ENCODE measurements at places on chromosomes 16 and 17.
A peak's percentile ranks its signal among the peaks of the same experiment; 100 is the strongest.

DNA sequence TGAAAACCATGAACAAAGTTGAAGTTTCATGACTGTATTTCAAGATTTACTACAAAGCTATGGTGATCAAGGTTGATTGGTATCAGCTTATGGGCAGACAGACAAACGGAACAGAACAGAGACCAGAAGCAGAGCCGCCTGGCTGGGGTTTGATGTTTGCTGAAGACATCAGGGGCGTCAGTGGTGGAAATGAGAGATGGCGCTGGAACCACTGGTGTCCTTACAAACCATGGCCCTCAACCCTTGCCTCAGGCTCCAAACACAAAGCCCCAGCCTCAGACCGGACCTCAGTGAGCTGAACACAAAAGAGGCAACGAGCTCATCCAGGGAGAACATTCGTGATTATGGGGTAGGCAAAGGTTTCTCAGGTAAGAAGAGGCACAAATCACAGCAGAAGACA is 113.0 kb upstream of the METRNL start:
- DNase-seq, result no peak

GRCh38 chr17:27601069-27601974 is 29.7 kb upstream of the LGALS9 start:
- peak; percentile 86 for DNase-seq

GRCh38 chr16:2337431-2338296 is 2.9 kb downstream of the ABCA3 start:
- DNase-seq, result no peak

GRCh38 chr16:69326172-69326873 is 4.1 kb downstream of the PDF start:
- no peak for DNase-seq

- no peak for DNase-seq
These were observed 1.3 kb downstream of the HOXB9 start for GRCh38 chr17:48624544-48625494.

GRCh38 chr17:77196251-77196650 is 55.5 kb downstream of the SEC14L1 start:
- DNase-seq, result no peak

- DNase-seq, result no peak
These were observed 18.0 kb downstream of the PIK3R6 start for GRCh38 chr17:8849311-8850041.

GRCh38 chr17:71976011-71976649 is 144.7 kb upstream of the SOX9 start:
- no peak for DNase-seq

DNA sequence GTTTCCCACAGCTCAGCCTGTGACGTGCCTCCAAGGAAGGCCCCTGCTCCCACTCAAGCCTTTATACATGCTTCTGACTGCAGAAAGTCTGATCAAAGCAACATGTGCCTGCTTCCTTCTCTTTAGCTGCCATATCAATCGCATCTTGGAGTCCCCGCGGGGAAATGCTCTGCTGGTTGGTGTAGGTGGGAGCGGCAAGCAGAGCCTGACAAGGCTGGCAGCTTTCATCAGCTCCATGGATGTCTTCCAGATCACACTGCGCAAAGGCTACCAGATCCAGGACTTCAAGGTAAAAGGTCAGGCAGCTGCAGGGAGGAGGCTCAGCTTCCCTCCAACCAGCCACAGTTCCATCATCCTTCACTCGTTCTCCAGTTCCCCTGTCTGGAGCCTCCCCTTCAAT is 189.7 kb downstream of the ZNF18 start:
- DNase-seq, result no peak

DNA sequence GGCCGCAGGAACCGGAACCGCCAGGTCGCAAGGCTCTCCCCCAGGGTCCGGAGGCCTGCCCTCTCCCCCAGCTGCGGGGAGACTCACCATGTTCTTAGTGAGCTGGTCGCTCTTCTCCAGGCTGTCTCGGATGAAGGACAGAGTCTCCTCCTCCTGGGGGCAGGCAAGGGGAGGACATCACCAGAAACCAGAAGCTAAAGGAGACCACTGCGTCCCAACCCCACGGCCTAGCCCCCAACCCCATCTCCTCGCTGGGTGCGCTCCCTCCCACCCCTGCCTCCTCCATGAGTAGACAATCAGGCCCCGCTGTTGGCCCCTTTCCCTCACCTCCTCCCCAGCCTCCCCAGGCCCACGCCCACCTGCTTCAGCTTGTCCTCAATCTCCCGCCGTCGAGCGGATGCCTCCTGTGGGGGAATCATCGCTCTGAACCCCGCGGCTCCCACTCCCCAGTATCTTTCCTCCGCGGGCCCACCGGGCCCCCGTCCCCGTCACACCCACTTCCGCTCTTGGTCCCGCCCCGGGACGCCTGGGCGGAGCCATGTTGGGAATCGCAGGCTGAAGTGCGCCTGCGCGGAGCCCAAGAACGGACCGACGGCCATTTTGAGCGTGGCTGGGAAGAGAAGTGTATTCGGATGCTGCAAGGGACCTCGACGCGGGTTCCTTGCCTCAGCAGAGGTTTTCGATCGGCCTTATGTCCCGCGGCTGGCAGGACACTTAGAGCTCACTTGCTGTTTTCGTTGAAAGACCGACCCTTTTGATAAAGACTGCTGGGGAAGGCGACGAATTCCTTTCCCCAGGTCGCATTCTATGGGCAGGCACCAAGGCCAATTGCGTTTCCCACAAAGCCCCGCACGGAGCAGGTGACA is at the start of gene EXOC7:
Gene EXOC7, minus strand, starts transcription at position 514 of the 866 bp plus-strand sequence. Its CDS starts 95 bp downstream, at position 419.
- peak; percentile 91 for DNase-seq

DNA sequence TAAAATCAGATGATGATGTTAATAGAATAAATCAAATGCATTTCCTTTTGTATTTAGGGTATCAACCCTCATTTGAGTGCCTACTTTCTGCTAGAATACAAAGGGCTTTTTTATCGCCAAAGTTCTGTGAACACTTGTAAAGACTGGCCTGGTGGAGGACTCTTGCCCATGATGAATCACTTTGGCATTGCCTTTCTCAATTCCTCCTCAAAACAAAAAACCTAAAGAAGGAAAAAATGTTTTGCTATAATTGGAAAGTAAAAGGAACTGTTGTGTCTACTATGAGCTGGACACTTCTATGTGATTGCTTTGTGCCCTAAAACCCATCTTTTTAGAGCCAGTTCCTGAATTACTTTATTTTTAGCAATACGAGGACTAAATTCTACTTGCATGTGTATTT is 13.0 kb upstream of the DHRS11 start:
- no peak for DNase-seq

DNA sequence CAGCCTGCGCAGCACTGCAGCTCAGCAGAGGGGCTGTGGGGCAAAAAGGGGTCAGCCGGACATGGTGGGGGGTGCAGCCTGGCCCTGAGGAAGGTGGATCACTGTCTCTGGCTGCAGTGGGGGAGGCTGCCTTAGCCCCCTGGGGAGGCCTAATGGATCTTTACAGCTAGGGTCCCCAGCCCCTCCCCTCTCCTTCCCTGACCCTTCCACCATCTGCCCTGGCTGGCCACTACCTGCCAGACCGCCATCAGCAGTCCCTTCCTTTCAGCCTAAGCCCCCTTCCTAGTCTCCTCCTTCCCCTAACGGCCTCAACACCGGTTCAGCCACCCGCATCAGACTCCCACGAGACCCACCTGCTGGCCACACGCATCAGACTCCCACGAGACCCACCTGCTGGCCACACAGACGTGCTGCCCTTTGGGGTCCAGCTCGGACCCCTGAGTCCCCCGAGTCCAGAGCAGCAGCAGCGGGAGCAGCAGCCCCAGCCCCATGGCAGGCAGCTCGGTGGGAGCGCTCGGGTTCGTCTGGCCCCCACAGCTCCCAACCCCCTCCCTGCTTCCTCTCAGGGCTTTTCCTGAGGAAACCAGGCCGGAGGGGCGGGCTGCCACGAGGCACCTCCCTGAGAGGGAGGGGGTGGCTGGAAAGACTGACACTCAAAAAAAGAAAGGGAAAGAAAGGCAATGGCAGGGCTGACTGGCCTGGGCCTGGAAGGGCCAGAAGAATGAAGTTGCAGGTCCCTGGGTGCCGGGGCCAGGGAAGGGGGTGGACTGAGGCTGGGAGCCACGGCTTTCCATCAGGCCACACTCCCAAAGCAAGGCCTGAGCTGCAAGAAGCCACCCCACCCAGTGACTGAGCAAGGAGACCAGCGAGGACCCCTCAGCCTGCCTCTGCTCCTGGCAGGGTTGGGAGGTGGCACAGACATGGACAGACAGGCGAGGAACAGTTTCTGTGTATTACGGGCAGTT is at the start of gene SCARF1:
Gene SCARF1, minus strand, starts transcription at position 526 of the 965 bp plus-strand sequence. Its CDS starts 35 bp downstream, at position 491.
- DNase-seq, result no peak

All from activated T-cell treated with anti-CD3 and anti-CD28 coated beads, Interleukin-2, amount 50 U/mL, for 4 hours (primary cell).